ENCODE measurements at places on chromosomes 3 and 15.

GRCh38 chr3:124076235-124076634, 84.3 kb upstream of the ROPN1 start:
- no peak for DNase-seq

DNA sequence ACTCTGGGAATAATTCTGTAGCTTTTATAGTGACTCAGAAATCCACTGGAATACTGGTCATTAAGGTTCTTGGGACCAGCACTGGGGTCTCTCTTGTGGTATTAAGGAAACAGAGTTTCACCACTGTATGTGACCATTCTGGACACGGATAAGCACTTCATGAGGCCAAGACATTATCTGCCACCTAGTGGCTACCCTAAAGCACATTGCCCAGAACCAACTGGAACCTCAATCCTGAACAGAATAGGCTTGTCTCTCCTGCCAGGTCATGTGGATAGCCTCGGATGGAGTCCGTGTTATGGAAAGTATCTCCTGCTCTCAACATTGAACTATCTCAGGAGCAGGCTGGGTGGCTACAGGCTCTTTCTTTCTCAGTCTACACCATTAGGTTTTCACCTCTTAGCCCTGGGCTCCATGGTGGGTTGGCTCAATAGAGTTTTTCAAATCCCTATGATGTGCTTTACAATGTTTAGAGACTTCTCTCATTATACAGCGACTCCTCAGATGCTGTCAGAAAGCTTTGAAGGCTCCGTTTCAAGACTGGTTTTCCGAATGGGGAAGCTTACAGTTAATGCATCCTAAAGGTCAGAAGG, 167.6 kb upstream of the ST8SIA2 start:
- no peak for DNase-seq

DNA sequence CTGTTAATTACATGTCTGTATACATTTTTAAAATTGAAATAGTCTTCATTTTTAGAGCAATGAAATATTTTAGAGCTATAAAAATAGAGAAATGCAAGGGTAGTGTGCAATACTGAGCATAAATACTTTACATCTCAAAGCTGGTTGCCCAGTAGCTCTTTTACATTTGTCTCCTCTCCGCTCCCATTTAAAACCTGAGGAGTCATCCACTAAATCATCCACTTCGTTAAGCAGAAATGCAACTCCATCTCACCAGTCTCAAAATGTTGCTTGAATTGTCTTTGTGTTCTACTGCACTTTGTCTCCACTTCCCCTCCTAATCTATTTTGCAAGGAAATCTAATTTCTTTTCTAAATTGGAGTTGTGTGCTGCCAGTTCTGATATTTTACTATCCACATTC, 563.6 kb downstream of the VGLL3 start:
- DNase-seq = no peak

DNA sequence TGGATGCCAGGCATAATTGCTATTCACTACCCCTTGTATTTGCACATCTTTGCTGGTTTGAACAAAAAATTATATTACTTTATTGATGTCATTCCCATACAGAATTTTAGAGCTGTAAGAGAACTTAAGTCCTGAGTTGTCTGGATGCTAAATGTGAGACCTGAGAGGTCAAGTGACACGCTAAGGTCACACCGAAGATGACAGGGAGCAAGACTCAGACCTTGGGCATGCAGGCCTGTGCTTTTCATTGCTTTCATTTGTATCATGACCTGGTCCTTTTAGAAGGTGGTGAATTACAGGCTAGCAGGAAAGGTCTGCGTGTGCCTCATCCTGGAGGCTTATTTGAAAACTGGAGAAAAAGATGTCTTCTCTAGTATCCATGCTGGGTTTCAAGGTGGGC, 312.0 kb upstream of the RASGRP1 start:
- no peak for DNase-seq

DNA sequence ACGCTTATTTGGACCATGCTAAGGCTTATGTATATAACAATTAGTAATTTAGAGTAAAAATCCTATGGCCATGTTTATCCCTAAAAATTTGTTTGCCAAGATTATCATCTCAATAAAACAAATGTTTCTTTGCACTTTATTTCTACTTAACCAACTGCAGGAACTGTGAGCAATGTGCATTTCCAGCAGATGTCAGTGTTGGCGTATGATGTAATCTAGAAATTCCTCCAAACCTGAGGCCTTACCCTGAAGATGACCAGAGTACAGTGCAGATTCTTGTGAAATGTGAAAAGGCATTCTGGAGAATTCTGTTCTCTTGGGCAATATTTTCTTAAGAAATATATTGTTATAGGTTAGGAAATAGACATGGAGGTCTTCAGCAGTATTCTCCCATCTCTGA, 205.9 kb downstream of the MBNL1 start:
- no peak for DNase-seq

GRCh38 chr3:107241217-107241616, 136.0 kb upstream of the CCDC54 start:
- no peak for DNase-seq

DNA sequence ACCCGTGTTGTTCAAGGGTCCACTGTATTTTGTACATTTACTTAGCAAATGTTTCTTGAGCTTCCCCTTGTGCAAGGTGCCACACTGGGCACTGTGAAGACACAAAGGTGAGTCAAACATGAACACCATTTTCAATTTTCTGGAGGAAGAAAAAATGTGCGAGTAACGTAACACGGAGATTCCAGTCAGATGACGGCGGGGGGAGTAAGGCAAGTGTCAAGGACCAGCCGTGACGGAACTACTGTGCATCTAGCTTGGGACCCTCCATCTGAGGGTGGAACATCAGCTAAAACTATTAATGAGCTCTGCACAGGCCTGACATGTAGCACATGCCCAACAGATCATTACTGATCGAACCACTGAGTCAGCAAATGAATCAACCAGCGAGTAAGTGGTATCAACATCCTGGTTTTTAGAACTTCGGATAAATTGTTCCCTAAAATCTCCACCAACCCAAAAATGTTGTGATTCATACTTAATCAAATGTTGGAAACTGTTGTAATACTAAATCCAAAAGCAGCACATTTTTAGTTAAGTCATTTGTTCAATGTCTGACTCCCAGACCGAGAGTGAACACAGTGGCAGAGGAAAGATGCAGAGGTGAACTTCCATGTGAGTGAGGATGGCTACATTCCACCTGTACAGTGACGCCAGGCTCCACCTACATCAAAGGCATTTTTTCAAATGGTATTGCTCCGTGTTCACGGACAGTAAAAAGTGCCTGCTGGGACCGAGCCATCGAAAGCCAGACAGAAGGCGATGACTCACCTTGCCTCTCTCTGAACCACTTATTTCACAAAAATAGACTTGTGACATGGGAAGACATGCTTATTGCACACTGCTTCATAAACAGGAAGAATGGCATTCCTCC, 172.2 kb downstream of the ATP10A start:
- DNase-seq = no peak

DNA sequence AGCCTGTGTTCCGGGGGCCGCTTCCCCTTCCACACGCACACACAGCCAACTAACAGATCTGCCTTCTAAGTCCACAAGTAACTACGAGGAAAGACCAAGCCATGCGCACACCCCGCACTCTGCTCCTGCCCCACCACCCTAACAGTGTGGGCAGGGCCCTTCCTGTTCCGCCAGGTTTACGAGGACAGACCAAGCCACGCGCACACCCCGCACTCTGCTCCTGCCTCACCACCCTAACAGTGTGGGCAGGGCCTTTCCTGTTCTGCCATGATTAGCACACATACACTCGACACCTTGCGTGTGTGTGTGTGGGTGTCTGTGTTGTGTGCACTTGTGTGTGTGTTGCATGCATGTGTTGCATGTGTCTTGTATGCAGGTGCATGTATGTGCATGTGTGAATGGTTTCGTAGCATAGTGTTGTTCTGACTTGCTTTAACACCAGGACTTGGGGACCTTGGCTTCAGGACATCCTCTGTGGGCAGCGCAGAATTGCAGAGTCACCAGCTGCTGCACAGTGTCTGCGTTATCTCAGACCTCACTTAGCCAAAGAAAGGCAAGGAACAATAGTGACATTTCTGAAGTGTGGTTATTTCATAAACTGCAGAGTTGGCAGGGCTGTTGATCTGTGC, 114.4 kb downstream of the CHSY1 start:
- DNase-seq = no peak

DNA sequence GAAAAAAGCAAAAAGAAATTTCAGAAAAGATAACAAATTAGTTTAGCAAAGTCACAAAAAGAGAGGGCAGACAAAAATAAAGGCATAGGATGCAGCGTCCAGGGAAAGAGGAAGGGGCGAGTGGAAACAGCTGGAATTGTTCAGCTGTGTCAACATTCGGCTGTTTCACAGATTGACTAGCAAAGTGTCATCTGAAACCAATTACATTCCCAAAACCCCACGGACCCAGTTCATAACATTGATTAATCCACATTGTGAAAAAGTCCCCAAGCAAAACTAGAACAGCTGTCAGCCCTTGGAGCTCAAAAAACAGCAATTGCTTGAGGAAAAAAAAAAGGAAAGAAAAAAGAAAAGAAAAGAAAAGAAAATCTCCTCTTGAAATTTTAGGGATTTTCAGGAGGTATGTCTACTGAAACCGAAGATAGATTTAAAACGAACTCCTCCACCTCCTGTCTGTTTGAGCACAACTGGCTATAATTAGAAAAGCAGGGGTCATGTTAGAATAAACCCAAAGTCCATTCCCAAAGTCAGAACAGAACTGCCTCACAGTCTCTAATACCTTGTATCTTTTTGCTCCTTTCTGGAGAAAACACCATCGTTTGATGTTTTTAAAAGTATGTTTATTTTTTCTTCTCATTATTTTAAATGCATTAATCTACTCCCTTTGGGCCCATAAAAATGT, 159.6 kb downstream of the RORA start:
- no peak for DNase-seq
